Ureter (tissue), 1 donor: ENCODE measurements at places on chromosomes 3 and 15. TPM values are rescaled to one million over a fixed set of nuclear protein-coding genes. Genes with fewer than 3 reads are reported as not detected.

Gene SI
- not detected for total RNA-seq

Gene CFAP91
- total RNA-seq: 5.8 TPM

Gene SOX14
- total RNA-seq: not detected

Gene LDHAL6B
- total RNA-seq: not detected

Gene GPR87
- 13.5 TPM for total RNA-seq

Gene RPP25
- 7.3 TPM for total RNA-seq

Gene NRROS
- 4.2 TPM for total RNA-seq

Gene FMN1
- 16.1 TPM for total RNA-seq

Gene DPP8
- 52.5 TPM for total RNA-seq

Gene XXYLT1
- 19.7 TPM for total RNA-seq

GRCh38 chr3:184584464-184584891, 22.9 kb downstream of the EPHB3 start:
- DNase-seq: no peak

GRCh38 chr3:146037697-146038096, 123.3 kb downstream of the PLOD2 start:
- no peak for DNase-seq

DNA sequence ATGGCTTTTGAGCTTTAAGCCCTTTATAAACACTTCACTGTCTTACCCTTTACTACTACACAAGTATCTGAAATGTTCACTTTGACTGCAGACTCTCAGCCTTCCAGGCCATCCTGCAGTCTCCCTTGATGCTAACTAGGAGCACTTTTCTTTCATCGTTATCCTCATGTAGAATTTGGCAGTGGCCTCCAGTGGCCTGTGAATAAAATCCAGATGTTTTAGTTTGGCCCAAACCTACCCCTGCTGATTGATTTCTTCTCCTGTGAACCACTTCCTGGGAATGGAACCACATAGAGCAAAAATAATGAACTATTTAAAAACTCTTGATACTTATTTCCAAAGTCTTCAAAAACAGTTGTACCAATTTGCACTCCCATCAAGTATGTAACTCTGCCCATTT, 271.9 kb downstream of the FEZF2 start:
- DNase-seq: no peak

DNA sequence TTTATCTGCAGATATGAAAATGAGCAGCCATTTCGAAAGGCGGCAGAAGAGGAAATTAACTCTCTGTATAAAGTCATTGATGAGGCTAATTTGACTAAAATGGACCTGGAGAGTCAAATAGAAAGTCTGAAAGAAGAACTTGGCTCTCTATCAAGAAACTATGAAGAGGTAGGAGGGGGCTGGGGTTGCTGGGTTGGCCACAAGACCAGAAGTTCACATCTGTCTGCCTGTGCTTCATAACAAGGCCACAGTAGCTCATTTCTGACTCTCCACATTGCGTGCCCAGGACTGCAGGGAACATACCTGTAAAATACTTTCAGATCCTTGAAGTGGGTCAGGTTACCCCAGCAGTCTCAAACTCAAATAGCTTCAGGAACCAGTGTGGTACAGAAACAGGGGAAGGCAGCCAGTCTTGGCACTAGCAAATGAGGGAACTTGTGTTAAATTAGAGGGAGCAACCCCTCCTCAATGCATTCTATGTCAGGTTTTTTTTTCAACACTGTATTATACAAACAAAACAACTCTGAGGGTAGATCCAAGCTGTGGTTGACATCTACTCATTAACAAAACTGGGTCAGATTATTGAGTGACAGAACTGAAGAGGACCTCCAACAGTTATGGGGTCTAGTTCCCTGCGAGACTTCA, 48.7 kb downstream of the BFSP2 start:
- DNase-seq: no peak

- no peak for DNase-seq
Observed at GRCh38 chr3:108006881-108007331, 83.9 kb downstream of the CD47 start.

DNA sequence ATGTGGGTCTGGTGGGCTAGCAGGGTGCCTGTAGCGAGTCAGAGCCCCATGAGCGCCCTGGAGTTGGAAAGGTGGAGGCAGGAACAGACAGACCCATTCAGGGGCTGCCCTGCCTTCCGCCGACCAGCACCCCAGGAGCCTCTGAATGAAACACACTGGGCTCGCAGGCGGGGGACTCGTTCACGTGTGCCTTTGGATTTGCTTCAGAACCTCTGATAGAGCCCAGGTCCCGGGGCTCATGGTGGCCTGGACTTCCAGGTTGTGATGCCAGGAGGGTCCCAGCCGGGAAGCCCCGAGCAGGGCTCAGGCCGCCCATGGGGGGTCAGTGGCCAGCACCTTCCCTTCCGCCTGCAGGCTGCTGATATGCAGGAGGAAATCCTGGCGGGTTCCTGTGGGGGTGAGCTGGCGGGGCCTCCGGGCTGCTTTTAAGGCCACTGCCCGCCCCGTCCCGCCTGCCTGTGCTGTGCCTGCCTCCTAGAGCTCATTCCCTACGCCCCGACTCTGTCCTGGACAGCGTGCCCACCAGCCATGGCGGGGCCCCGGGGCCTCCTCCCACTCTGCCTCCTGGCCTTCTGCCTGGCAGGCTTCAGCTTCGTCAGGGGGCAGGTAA, at the start of gene STAB1:
STAB1 (plus strand) TSS at position 453 of the 610 bp plus-strand sequence; CDS start at position 529, 76 bp downstream.
- peak; percentile 64 for DNase-seq

- DNase-seq: no peak
Observed at GRCh38 chr3:168864107-168865021, 768.6 kb upstream of the GOLIM4 start.

GRCh38 chr3:146865175-146865755, 260.1 kb upstream of the PLSCR5 start:
- DNase-seq: no peak

- DNase-seq: no peak
Observed at GRCh38 chr3:66398228-66399025, 102.4 kb downstream of the LRIG1 start.

GRCh38 chr3:15462451-15462850, 35.1 kb downstream of the EAF1 start:
- peak; percentile 26 for DNase-seq

DNA sequence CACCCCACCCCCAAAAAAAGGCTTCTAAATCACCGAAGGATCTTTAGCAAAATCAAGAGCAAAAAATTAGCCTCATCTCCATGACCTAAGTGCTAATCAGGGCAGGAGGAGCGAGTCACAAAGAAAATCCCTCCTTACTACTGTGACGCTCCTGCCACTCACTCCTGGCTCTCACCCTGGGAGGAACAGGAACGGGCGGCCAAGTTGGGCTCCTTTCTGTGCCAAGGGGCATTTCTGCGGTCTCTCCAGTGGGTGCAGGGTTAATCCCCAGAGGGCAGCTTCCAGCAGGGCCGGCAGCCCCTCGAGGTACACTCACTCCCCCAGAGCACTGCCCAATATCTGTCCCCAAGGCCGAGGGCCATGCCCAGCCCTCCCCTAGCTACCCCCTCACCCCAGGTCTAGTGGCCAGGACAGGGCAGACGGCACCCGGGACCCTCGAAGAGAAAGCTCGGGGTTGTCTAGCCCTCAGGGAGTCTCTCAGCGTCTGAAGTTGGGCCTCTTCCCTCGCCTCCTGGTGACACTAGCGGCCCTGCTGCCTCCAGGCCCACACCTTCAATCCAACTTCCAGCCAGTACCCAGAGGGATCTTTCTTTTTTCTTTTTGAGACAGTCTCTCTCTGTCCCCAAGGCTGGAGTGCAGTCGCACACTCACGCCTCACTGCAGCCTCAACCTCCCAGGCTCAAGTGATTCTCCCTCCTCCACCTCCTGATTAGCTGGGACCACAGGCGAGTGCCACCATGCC, 706 bp downstream of the CAV3 start:
- no peak for DNase-seq

- DNase-seq: no peak
Observed at GRCh38 chr15:45586601-45587094, 531 bp upstream of the BLOC1S6 start.

GRCh38 chr3:58485801-58486435, 6.0 kb upstream of the KCTD6 start:
- DNase-seq: no peak

- DNase-seq: no peak
Observed at GRCh38 chr3:50160561-50160983, 5.4 kb downstream of the SEMA3F start.

DNA sequence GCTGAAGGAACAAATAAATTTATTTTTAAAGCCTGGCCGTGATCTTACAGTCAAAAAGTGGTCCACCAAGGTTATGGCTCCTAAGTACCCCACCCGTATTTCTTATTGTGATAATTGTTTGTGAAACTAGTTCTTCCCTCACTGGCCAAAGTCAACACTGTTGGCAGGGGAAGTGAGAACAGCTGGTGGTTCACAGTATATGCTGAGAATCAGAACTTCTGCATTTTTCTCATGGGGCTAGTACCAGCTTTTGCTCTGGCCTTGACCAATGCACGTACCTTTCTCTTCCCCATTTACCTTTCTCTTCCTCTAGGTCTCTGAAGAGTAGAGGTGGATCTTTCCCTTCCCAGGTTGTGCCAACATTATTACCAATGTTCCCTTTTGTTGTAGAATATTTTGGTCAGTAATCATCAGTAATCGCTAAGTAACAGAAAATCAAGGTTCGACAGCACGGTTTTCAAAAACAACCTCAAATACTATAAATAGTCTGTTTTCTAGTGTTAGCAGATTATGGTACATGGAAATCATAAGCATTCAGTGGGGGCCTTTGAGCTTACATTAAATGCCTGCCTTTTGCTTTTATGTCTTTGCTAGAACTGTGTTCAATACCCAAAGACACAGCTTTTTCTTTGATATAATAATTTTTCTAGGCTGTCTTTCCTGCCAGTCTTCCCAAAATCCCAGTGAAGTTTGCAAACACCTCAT, 268.0 kb downstream of the LPP start:
- DNase-seq: no peak

DNA sequence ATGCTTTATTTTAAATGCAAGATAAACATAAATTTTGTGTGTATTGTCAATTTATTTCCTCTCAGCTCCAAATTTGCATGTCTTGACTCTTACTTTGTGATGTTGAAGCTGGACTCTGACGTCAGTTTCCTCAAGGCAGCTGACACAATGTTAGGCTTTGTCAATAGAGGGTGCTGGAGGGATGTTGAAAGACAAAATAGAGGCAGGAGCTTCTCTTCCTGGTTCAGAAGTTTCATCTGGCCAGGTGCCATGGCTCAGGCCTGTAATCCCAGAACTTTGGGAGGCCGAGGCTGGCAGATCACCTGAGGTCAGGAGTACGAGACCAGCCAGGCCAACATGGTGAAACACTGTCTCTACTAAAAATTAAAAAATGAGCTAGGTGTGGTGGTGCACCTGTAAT, 408.6 kb downstream of the GBE1 start:
- DNase-seq: no peak

DNA sequence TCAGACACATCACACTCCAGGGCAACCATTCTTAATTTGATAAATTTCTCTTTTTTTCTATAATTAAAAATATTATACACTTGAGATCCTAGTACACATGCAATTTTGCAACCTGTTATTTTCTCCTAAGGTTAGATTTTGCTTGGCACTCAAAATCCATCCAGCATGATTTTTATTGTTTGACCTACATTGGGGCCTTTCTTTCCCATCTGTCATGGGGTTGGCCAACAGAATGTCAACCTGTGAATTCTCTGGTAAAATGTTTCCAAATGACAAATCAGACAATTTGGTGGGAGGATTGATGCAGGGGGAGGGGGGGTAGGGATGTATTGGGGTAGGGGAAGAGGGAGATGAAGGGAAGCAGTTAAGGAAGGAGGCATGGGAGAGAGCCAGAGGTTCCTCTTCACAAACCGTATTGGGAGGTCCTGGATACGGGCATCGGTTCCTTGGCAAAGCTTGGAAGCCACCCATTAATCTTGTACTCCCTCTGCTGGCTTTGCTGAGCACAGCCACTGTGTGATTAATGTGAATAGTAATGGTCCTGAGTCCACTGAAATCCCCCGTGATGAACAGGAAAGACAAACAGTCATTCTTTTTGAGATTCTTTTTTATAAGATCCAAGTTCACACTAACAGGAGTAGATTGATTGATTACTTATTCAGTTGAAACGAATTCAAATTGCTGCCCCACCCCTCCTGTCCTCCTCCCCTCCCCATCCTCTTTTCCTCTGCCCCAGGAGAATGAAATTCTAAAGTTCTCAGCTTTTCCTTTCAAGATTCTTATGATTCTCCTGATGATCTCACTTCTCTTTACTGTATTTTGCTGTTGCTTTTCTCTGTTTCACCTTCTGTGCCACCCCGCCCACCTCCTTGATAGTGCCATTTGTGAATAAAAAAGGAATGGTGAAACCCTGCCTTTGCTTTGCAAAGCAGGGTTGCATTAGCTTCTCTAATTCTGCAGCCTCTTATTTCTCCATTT, 82.2 kb upstream of the SLC25A26 start:
- DNase-seq: peak; percentile 50

DNA sequence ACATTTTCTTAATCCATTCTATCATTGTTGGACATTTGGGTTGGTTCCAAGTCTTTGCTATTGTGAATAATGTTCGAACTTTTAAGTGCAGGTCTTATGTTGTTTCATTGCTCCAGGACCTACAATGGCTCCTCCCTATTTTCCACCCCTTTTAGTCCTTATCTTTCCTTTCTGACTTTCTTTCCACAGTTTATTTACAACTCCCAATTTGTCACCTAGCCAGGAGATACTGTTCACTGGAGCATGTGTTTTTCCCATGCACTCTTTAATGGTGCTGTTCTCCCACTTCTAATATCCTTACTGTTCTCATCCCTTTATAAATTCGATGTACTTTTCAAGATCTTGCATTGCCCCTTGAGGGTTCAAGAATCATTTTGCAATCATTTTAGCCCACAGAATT, 290.0 kb downstream of the WDR72 start:
- DNase-seq: no peak

DNA sequence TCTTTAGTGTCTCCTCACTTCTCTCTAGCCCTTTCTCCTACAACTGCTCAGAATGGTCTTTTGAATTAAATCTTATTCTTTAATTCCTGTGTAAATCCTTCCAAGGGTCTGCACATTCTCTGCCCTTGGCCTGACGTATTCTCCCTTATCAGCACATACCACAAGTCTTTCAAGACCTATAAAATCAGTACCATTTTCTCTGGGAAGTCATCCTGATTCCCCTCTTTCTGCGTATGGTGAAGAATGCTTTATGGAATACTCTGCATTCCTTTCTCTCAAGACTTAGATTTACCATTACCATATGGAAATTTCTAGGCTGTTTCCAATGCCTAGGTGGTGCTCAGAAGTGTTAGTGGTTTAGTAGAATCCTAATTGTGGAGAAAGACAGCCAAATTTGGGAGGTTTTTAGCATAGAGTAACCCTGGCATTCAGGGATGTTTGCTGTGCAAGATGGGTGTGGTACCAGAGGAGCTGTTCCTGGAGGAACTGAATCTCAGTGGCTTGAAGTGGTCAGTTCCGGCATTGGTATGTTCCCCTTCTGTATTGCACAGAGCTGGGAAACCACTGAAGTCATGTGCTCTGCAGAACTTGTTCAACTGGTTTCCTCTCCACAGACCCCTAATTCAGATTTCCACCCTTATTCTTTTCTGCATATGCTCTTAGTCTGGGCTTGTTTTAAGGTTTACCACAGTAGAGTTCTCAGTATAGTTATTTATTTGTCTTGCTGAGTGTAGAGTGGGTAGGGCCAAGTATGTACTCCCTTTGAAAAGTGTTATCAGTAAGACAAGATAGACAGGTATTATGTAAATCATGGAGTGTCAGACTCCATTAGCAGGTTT, 24.5 kb downstream of the IQGAP1 start:
- DNase-seq: peak; percentile 81

GRCh38 chr15:68098465-68098864, 44.4 kb downstream of the PIAS1 start:
- no peak for DNase-seq
